Stimulated activated CD8-positive, alpha-beta memory T cell treated with anti-CD3 and anti-CD28 coated beads, Interleukin-7, amount 100 ng/mL, for 1 hour (primary cell): ENCODE measurements at places on chromosomes 5 and 9.
A peak's percentile ranks its signal among the peaks of the same experiment; 100 is the strongest.

GRCh38 chr5:151591144-151591819 lies at the start of gene FAT2:
Gene FAT2 (minus strand): TSS chr5:151591331. CDS start chr5:151568931, 22,400 bp downstream.
- DNase-seq, result no peak

- DNase-seq, result no peak
These were observed 30.1 kb downstream of the FRMD3 start for GRCh38 chr9:83508067-83508466.

DNA sequence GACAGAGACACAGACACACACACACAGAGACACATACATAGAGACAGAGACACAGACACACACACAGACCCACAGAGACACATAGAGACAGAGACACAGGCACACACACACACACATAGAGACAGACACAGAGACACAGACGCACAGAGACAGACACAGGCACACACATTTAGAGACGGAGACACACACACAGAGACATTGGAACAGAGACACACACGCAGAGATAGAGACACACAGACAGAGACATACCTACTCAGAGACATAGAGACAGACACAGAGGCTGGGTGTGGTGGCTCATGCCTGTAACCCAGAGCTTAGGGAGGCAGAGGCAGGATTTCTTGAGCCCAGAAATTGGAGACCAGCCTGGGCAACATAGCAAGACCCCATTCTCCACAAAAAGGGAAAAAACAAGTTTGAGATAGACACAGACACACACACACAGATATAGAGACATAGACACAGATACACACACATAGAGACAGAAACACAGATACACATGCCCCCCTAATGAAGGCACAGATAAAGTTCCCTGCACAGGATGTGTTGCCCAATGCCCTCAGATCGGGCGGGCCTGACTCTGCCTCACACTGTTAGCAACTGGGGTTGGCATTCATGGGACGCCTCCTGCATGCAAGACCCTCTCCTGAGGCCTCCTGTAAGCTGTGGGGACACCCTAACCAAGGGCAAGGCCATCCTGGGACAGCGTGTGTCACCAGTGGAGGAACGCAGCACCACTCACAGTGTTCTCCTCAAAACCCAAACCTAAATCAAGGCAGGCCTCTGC lies 3.3 kb upstream of the RALGDS start:
- DNase-seq, result no peak

GRCh38 chr5:125333416-125333815 lies 587.0 kb upstream of the ZNF608 start:
- DNase-seq, result no peak

DNA sequence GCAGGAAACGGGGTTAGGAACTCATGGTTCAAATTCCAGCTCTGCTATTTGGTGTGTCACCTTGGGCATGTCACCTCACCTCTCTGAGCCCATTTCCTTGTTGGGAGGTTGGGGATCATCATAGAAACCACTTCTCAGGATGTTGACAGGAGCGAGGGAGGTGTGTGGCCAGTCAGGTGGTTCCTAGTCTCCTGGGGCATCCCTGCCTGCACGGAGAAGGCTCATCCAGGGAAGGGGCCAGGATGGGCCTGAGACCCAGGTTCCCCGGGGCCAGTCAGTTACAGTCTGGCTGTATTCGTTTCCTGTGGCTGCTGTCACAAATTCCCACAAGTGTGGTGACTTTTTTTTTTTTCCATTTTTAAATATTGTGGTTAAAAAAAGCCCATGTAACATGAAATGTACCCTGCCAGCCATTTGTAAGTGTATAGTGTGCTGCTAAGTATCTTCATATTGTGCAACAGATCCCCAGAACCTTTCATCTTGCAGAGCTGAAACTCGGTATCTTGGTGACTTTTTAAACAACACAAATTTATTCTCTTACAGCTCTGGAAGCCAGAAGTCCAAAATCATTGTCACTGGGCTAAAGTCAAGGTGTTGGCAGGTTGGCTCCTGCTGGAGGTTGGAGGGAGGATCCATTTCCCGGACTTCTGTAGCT lies 78.7 kb upstream of the UNC5A start:
- no peak for DNase-seq

DNA sequence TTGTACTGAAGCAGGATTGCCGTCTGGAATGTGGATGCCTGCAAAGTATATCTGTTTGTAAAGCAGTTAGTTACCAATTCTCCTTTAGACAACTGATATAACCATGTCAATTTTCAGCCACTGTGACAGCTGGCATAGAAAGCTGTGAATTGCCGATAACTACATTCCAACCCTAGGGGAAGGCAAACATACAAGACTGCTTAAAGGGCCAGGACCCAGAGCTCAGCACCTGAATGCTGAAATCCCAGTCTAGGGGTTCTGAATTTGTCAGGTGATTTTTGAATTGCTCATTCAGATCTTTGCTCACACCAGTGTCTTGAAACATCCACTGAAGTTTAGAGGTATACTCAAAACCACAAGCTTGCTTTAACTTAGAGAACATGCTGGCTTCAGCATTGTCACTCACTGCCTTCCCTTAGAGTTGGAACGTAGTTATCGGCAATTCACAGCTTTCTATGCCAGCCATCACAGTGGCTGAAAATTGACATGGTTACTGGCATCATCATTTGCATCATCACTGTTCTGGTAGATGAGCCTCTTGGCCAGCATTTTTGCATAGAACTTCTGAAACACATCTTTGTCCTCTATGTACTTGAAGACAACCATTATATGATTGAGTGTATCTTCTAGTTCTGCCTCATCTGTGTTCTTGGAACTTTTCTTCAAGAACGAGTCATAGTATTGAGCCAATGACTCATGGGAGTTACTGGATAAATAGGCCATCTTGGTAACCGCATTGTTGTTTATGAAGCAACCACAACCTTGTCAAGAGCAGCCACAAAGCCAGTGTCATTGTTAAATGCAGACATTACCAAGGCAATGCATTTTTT lies 82.1 kb downstream of the CCDC192 start:
- no peak for DNase-seq

GRCh38 chr5:39016587-39017275 lies 57.5 kb downstream of the RICTOR start:
- no peak for DNase-seq

DNA sequence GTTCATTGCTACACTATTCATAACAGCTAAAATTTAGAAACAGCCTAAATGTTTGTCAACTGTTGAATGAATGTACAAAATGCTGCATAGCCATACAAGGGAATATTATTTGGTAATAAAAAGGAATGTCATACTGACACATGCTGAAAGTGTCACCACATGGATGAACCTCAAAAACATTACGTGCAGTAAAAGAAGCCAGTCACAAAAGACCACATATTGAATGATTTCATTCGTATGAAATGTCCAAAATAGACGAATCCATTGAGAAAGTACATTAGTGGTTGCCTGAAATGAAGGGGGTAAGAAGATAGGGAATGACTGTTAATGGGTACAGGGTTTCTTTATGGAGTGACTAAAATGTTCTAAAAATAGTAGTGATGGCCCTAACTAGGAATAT lies 11.6 kb upstream of the ECM2 start:
- DNase-seq, result no peak

- DNase-seq, result no peak
These were observed 298.7 kb upstream of the KCNN2 start for GRCh38 chr5:114062932-114063867.

DNA sequence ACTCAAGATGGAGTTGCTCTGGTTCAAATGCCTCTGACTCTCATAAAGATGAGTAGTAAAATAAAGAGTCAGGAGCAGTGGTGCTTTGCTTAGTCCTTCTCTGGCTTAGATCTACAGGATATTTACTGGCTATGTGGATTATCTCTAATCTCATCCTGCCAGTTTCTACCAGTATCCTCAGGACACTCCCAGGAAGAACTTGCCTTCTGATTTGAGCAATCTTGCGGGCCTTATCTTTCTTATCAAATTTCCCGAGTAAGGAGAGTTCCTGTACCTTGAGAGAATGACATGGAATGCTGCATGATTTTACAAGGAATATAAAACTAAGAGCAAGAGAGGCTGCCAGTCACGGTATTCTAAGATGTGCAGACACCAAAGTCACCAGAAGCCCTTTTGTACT lies 364.0 kb downstream of the ARHGEF28 start:
- no peak for DNase-seq

DNA sequence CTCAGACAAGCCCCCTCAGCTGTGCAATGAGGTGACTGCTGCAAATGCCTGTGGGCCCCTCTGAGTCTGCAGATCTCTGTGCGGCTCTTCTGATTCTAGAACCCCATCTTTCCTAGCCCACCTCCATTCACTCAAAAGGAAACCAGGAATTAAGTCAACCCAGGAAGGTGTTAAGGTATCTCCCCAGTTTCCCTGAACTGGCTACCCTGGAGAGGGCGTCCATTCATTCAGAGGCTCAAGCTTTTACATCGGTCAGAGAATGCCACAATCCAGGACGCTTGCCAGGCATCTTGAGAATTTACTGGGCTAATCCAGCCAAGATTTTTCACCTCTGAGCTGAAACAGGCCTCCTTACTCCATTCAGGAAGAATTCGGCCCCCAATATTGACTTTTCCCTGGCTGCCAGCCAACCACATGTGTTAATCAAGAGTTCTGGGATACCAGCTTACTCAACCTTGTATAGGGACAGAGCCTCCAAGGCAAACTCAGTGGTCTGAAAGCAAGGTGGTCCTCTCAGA lies 889 bp upstream of the ADAMTS12 start:
- DNase-seq, result no peak

DNA sequence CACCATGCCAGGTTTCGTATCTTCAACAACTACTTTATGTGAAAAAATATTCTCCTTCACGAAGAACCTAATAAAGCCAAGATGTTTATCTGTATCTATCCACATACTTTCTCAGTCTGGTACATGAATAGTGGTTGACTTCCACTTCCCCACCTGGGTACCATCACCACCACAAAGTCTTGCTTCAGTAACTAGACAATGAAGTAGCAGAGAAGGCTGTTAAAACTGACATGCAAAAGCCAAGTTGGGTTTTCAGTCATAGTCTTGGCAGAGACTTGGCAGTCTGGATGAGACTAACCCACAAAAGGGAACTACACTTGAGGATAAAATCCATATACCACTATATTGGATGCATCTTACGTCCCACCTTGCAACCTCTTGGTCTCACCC lies 5.0 kb downstream of the P4HA2 start:
- no peak for DNase-seq

DNA sequence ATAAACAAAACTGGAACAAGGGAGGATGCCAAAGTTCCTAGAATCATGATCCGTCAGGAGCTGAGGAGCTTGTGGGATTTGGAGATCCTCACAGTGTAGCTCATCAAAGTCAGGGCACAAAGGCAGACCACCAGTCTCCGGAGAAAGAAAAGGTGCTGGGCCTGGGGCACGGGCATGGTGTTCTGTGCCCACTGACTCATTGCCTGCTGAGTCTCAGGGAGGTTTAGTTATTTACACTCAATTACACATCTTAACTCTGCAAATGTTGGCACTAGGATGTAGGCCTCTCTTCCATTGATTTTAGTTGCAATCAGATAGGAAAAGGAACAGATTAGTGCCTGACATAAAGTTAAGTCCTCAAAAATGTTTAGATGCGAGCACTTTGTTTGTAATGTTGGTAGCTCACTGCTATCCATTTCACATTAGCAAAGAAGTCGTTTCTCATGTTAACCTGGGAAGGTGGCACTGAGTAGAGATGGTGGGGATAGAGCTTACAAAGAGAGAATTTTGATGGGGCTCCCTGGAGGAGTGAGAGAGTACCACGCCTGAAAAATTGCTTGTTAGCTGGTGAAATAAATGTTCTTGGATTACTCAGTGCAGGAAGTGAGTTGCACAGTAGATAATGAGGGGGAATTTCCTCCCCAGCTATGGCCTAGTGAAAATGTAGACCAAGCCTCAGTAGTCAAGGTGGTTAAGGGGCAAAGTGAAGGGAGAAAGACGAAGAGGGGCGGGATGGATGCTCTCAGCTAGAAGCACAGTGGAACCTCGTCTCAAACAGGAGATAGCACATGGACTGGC lies 109.5 kb upstream of the CD180 start:
- DNase-seq, result no peak

GRCh38 chr5:64838376-64838775 lies 69.6 kb downstream of the CWC27 start:
- DNase-seq, result no peak

GRCh38 chr5:114360357-114360756 lies 1.5 kb upstream of the KCNN2 start:
- no peak for DNase-seq

- no peak for DNase-seq
These were observed 18.4 kb downstream of the RUFY1 start for GRCh38 chr5:179568721-179569120.

DNA sequence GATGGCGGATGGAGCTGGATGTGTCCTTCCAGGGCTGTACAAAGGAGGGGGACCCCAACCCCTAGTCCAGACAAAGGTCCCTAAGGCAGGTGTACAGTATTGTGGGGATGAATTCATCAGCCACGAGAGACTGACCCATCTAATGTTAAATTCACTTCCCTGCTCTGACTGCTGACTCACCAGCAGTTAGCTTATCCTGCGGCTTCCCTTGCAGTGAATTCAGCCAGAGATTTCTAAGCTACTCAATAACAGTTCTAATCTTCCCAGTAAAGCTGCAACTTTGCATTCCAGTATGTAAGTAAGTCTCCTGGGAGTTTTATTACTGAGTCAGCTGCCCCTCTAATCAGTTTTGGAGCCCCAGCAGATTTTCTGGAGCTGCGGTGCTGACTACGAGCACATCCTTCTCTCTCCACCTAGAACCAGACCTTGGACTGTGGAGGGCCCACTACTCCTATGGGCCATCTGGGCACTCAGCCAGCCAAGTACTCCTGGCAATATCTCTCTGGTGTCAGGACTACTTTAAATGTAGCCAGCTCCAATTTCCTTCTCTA lies 16.1 kb downstream of the B4GALT1 start:
- DNase-seq, result no peak

GRCh38 chr5:137016783-137017324 lies 482.3 kb downstream of the SPOCK1 start:
- no peak for DNase-seq

DNA sequence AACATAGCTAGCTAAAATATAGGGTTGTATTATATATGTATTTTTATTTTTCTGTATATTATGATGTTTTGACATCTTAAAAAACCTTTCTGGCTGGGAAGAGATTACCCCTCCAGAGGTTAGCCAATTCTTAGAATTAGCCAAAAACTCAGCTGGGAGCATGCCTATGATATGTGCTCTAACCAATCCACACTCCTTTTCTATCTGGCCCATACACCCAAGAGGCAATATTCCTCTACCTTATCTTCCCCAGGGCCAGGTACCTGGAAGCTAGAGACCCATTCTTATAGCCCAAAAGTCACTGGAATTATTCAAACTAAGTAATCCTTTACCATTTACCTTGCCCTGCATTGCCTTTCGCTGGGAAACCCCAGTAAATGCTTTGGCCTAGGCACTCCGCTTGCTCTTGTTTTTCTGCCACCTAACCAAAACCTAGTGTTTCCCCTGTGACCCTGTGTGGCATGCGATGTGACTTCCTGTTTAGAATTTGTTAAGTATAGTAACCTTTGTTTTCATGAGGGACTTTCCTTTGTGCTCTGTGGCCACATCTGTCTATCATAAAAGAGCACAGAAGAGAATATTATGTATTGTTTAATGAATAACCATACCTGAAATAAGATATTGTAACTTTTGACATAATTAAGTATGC lies 37.4 kb downstream of the CSNK1G3 start:
- DNase-seq, result peak; percentile 18

- DNase-seq, result no peak
These were observed 532.9 kb downstream of the ANXA1 start for GRCh38 chr9:73684601-73685000.

GRCh38 chr9:86946201-86947145 lies 833 bp downstream of the GAS1 start:
- peak; percentile 16 for DNase-seq
